ENCODE measurements at places on chromosomes 5 and 9.
A peak's percentile ranks its signal among the peaks of the same experiment; 100 is the strongest.

GRCh38 chr9:92151691-92152393 is 36.6 kb upstream of the SPTLC1 start:
- no peak for DNase-seq

- no peak for DNase-seq
Measured at GRCh38 chr9:68841276-68842052, 136.4 kb downstream of the PIP5K1B start.

DNA sequence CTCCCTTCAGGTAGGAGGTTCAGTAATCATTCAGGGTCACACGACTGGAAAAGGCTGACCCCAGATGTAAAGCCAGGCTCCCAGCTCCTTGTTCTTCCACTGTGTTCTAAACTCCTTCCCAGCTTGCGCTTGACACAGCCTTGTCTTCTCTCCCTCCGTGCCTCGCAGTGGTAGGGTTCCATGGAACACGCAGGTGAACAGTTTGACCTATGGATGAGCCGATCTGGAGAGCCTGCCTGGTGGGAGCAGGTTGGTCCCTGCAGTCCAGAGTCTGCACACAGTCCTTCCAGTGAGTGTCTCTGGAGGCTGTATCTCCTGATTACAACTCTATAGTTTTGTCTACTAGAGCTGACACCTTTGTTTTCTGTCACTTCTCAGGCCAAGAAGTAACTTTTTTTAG is 85.9 kb downstream of the IQGAP2 start:
- no peak for DNase-seq

DNA sequence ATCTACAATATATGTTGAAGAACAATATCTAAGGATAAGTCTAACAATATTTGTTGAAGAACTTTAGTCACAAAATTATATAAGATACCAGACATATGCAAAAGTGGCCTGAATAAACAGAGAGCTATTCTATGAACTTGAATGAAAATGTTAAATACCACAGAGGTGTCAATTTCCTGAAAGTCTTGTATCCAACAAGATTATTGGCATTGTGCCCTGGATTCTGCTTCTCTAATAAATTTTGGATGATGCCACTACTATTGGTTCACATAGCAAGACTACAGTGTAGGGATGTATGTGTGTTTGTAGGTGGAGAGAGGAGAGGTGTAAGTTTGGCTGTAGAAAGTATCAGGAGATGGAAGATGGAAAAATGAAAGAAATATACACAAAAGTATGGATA is 731.8 kb upstream of the RGMB start:
- DNase-seq = no peak

GRCh38 chr5:36528588-36528987 is 77.8 kb upstream of the SLC1A3 start:
- no peak for DNase-seq

DNA sequence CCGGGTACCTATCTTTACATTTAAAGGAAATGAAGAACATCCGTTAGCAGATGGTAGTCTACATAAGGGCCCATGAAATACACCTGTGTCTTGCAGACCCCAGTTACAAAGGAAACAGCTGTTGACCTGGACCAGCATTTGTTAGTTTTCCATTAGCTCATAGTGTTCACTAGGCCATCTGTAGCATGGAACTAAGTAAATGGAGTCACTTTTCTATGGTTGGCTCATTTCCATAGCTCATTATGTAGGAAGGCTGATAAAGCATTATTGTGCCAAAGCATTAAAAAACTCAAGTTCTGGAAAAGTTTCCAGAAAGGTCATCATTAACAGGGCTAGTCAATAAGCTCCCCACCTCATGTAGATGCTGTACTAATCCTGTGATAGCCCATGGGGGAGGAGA is 62.1 kb downstream of the PCSK1 start:
- DNase-seq = no peak

DNA sequence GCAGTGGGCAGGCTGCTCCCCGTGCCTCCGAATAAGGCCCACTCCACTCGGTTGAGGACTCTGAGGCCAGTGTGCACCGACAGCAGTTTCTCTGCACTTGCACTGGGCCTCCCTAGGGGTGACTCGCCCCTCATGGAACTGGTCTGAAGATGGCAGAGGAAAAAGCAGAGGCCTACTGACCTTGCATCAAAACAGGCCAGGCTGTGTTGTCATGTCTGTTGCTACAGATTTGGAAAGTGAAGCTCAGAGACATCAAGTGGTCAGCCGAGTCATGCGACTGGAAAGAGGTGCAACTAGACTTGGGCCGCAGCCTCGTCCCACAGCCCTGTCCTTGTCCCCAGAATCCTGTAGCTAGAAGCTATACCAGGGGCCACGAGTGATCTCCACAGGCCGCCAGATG is 78.3 kb downstream of the DCP2 start:
- DNase-seq = no peak

DNA sequence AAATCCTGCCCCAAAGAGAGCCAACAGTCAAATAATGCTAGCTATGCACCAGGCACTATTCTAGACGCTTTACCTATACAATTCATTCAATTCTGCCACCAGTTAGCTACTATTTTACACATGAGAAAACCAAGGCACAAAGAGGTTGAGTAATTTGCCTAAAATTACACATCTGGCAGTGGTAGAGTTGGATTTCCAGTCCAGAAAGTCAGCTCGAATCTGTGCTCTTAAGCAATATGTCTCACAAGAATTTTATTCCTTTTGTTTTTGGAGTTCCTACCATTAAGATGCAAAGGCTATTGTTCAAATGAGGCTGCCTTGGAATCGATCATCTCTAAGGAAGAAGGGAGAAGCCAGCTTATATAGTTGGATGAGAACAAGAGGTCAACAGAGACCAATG is 256.9 kb upstream of the RASA1 start:
- no peak for DNase-seq

GRCh38 chr9:76717176-76717575 is 47.1 kb upstream of the PCA3 start:
- no peak for DNase-seq

GRCh38 chr9:114385397-114386181 is 2.2 kb downstream of the AKNA start:
- peak; percentile 80 for DNase-seq

Measured in putamen (tissue), 1 donor.